ENCODE measurements at places on chromosomes 3 and 15.

DNA sequence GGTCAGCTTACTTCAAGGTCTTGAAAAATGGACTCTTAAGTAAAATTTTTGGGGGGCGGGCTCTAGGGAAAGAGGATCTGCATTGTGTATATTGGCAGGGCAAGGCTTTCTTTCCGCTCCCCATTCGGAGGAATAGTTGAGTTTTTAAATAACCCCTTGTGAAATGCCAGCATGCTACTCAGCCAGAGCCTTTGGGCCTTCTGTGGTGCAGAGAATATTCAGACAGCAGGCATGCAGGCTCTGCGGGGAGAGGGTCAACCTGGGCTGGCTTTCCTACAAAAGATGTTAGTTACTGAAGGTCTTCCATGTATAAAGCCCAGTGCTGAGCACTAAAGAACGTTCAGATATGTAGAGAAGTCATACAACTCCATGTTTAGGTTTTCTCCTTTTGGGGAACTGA, 40.6 kb downstream of the ADAMTSL3 start:
- no peak for DNase-seq

DNA sequence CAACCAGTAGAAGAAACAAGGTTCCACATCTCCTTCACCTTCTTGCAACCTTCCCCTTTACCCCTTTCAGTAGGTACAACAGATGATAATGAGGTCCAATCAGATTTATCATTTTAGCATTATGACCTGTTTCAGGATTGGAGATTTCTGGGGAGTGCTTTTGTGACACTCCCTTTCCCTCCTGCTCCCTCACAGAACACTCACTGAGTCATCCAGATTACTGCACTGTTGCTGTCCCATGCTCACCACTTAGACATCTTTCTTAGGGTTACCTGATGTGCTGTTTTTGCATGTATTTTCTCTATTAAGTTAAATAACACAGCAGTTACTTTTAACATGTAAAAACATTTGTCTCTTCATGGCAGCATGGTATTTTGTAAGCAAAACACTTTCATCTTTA, 118.5 kb downstream of the MFSD1 start:
- DNase-seq: no peak

GRCh38 chr15:74442604-74443003, 8.8 kb upstream of the SEMA7A start:
- DNase-seq: no peak

GRCh38 chr15:75902129-75902557, 1.5 kb upstream of the FBXO22 start:
- no peak for DNase-seq
